ENCODE measurements at places on chromosomes 16 and 17.

DNA sequence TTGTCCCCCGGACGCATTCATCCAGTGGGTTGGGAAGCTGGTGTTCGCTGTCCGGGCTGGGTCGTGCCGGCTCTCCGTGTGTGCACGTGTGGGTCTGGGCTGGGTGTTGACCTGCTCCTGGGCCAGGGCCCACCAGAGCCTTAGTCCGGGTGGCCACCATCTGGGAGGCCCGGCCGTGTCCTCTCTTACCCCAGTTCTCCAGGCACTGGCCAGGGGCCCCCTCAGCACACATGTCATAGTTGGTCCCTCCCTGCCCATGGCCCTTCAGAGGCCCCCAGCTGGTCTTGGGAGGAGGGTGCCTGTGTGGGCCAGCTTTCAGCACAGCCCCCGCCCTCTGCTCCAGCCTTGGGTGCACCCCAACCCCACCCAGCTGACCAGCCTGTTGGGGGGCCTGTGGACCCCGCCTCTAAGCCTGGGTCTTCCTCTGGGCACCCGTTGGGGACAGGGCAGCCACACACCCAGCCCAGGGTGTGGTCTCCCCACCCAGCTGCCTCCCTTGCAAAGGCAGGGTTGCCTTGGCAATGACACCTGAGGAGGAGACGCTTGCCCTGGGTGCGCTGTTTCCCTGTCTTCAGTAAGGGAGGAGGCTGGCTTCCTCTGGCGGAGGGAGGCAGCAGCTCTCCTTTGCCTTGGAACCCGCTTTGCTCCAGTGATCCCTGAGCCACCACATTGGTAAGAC is 77.4 kb downstream of the JPH3 start:
- DNase-seq = no peak

- DNase-seq = no peak
Observed at GRCh38 chr16:13348416-13348815, 447.0 kb downstream of the SHISA9 start.

DNA sequence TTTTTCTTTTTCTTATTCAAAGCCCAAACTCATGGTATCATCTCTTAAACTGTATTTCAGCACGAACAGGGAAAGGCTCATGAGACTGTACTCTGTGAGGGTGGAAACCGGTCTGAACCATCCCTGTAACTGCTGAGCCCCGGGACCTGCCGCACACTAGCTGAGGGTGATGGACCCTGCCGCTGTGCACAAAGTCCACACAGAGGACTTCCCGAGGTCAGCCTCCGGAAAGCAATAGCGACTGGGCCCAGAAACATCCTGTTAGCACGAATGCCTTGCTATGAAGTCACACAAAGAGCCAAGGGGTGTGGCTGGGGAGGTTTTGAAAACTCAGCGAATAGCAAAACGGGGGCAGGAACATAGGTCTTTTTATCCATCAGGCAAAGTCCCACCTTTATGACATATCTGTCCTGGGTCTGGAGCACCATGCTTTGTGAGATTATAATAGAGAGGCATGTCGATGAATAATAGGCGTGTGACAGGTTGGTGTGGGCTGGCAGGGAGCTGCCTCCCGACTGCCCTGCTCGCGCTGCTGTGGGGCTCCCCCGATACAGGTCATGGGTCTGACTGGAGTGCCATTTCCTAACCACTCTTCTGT is 33.4 kb downstream of the CDK5R1 start:
- DNase-seq = no peak

GRCh38 chr16:85451641-85452363 is 161.3 kb upstream of the GSE1 start:
- no peak for DNase-seq

DNA sequence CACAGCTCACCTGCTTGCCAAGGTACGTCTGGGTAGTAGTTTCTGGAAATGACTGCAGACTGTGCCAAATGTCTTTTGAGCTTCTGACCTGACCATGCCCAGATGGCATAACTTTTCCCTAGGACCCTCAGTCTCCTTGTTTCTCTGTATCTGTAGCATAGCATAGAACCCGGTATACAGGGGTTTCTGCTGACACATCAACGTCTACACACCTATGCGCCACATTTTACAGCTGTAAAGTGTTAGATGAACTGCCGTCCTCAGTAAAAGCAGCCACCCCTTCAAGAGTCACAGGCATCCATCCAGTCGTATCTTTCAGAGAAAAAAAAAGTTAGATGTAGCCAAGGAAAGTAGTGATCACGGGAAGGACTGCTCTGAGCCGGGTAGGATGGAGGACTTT is 17.4 kb downstream of the KCTD2 start:
- no peak for DNase-seq

All from OCI-M1 (cell line).